Fibroblast of gingiva (primary cell): ENCODE measurements at places on chromosomes 4 and X.

DNA sequence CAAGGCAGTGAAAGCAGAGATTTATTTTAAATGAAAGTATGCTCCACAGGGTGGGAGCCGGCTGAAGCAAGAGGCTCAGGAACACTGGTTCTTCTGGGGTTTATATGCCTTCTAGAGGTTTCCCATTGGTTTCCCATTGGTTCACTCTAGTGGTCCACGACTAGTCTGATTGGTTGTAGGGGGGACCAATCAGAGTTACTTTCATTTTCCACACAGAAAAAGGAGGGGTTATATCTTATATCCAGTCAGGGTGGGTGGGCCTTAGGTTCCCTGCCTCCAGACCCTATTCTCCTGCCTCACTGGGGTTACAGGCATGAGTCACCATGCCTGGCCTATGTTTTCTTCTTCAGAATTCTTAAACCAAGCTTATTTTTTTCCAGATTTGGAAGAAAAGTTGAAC, 101.6 kb downstream of the KLHL8 start:
- DNase-seq = peak; percentile 6

DNA sequence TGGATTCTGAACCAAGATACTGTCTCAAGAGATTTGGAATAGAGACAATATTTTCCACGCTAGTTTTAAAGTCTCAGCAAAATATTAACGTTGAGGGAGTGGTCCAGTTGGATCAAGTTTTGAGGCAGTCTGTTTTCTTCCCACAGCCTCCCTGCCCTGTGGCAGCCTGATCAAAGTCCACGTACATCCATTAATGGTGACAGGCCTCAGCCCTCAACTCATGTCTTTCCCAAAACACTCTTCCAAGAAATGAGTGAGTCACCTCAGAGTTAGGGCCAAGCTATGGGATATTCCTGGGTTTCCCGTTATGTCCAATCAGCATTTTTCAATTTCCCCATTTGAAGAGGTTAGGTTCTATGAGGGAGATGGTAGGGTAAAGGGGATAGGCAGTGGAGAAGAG, 28.5 kb downstream of the EGFL6 start:
- peak; percentile 5 for DNase-seq

- no peak for DNase-seq
These were observed 275.1 kb downstream of the CHIC1 start for GRCh38 chrX:73838123-73838522.

DNA sequence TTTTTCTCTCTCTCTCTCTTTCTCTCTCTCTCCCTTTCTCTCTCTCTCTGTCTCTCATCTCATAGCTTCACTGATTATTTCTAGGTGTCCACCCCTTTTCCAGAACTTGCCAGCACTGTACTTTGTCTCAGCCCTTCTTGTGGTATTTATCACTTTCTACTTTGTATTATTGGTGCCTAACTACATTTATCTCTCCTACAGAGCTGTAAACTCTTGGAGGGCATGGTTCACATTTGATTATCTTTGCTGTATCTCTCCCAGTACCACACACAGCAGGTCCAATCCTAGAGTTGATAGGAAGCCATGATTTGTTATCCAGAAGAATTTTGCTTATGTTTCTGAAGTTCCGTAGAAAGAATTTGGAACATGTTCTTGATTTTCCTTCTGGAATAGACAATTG, 5.2 kb upstream of the PRKG2 start:
- DNase-seq = no peak

DNA sequence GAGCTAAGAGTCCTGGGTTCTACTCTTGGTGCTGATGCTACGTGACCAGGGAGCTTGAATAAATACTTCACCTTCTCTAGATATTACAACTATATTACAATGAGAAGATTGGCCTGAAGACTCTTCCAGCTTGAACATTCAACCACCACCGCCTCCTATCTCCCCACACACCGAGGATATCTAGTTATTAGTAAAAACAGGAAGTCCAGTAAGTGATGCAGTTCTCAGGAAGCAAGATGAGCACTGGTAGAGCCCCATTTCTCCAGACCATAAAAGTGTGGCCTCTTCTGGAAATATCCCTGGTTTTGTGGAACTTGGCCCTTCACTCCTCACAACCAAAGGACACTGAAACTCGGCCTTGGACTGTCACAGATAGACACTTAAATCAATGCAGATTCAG, 18.5 kb downstream of the PJA1 start:
- DNase-seq = no peak

DNA sequence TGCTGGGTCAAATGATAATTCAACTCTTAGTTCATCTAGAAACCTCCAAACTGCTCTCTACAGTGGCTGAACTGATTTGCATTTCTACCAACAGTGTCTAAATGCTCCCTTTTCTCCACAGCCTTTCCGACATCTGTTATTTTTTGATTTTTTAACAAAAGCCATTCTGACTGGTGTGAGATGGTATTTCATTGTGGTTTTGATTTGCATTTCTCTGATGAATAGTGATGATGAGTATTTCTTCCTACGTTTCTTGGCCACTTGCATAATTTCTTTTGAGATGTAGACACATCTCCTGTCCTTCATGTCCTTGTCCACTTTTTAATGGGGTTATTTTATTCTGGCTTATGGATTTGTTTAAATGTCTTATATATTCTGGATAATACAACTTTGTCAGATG, 298.2 kb upstream of the ARSJ start:
- DNase-seq = peak; percentile 29

GRCh38 chrX:150842198-150842685, 56.2 kb downstream of the CD99L2 start:
- no peak for DNase-seq

DNA sequence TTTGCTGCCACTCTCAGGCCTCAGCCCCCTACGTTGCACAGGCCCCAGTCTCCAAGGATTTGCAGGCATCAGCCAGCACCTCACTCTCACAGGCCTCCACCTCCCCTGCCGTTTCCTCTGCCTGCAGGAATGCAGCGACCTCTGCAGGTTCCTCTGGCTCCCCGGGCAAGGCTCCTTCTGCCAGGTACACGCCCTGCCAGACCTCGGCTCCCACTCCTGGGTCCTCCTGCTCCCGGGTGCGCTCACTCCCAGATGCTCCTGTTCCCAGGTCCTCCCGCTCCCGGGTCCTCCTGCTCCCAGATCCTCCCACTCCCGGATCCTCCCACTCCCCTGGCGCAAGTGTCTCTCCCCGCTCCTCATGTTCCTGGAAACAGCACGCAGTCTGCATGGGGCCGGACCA, 144.4 kb upstream of the RADX start:
- DNase-seq = no peak

DNA sequence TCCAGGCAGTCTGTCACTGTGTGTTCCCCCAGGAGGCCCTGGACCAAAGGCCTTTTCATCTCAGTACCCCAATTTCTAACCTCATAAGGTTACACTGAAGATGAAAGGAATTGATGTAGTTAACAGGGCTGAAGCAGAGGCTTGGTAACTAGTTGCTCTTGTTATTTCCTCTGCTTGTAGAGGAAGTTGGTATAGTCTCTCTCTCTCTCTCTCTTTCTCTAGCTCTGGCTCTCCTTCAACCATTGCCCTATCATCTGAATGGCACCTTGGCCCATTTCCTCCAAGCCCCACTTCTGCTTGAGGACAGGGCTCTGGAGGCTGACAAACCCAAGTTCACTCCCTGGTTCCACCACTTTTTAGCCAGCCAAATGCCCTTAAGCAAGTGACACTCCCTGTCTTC, 96.1 kb downstream of the MAMLD1 start:
- no peak for DNase-seq

- no peak for DNase-seq
These were observed 27.5 kb downstream of the RUFY3 start for GRCh38 chr4:70749313-70749712.

DNA sequence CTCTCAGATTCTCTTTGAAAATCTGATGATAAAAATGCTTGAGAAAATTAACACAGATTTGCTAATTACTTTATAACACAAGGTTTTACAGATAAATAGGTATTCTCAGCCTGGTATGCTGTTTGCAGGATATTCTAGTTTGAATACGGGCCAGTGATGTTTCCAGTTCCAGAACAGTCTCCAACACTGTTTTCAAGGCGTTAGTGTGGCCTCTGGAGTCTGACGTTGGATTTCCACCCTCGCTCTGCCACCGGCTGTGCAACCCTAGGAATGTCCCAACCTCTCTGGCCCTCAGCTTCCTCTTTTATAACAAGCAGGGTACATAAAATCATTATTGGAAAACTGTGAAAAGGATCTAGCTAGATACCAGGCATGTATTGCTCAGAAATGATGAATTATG, 23.8 kb upstream of the CYP4V2 start:
- DNase-seq = no peak

DNA sequence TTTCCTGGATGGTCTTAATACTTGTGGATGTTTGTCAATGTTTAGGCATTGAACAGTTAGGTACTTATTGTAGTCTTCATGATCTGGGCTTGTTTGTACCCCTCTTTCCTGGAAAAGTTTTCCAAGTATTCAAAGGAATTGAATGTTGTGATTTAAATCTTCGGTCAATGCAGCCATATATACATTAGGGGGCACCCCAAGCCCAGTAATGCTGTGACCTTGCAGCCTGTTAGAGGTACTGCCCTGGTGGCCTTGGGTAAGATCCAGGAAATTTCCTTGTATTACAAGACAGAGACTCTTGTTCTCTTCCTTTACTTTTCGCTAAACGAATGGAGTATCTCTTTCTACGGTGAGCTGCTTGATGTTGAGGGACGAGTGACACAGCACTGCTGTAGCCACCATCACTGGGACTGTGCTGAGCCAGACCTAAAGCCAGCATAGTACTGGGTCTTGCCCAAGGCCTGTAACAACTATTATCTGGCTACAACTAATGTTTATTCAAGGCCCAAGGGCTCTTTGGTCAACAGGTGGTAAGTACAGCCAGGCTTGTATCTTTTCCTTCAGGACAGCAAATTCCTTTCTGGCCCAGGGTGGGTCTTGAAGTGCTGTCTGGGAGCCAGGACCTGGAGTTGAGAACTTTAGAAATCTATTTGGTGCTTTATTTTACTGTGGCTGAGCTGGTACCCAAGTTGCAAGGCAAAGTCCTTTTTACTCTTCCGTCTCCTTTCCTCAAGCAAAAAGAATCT, 118.3 kb upstream of the ATOH1 start:
- no peak for DNase-seq

- peak; percentile 68 for DNase-seq
These were observed 44.8 kb downstream of the BANK1 start for GRCh38 chr4:101835121-101835904.

- peak; percentile 30 for DNase-seq
These were observed 184.9 kb downstream of the FRAS1 start for GRCh38 chr4:78242071-78242470.

- DNase-seq = no peak
These were observed 50.5 kb upstream of the PUDP start for GRCh38 chrX:7198499-7198898.

- peak; percentile 10 for DNase-seq
These were observed 95.7 kb downstream of the NPNT start for GRCh38 chr4:105990933-105991332.

- no peak for DNase-seq
These were observed 27.3 kb upstream of the JADE1 start for GRCh38 chr4:128782076-128782715.

DNA sequence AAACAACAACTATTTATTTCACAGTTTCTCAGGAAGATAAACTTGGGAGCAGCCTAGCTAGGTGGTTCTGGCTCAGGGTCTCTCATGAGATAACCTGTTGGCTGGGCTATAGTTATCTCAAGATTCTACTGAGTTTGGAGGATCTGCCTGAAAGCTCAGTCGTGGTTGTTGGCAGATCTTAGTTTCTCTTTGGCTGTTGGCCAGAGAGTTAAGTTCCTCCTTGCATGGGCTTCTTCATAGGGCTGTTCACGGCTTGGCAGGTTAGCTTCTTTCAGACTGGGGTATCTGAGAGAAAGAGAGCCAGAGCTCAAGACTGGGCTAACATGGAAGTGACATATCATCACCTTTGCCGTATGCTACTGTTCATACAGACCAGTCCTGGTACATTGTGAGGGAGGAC, 28.7 kb downstream of the SEC24B start:
- no peak for DNase-seq

- peak; percentile 67 for DNase-seq
These were observed 573.6 kb downstream of the PPP4R3C start for GRCh38 chrX:26889574-26889973.

GRCh38 chr4:158833602-158834001, 64.8 kb downstream of the FNIP2 start:
- DNase-seq = no peak
